ENCODE measurements at places on chromosomes 2 and 18.

DNA sequence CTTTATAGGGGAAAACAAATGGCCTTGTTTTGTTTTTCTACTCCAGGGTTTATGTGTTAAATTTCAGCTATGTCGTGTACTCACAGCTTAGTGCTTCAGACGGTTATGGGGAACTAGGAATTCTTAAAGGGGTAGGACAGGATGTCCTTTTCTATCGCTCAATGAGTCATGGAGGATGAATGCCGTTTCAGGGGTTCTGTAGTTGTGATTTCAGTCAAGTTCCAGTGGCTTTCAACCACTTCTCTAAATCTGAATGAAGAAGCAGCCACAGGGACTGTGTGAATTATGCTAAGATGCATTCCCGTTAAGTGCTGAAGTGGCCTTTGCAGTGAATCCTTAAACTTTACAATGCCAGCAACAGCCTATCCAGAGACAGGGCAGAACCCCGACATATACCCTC, 1231.7 kb upstream of the ZEB2 start:
- no peak for DNase-seq

GRCh38 chr2:195364015-195364965, 292.7 kb upstream of the SLC39A10 start:
- DNase-seq = peak; percentile 25

GRCh38 chr2:146850746-146851145, 994.1 kb upstream of the ACVR2A start:
- peak; percentile 30 for DNase-seq

DNA sequence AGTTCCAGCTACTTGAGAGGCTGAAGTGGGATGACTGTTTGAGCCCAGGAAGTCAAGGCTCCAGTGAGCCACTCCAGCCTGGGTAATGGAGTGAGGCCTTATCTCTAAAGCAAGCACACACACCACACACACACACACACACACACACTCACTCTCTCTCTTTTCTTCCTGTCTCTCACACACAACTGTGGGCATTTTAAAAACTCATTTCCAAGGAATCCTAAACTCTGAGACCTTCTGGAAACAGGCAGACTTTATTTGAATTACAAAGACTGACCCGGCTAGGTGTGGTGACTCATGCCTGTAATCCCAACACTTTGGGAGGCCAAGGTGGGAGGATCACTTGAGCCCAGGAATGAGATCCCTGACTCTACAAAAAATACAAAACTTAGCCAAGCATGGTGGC, 21.3 kb downstream of the WDSUB1 start:
- peak; percentile 75 for DNase-seq

GRCh38 chr2:127581516-127582490, 46.3 kb downstream of the MYO7B start:
- DNase-seq = no peak

DNA sequence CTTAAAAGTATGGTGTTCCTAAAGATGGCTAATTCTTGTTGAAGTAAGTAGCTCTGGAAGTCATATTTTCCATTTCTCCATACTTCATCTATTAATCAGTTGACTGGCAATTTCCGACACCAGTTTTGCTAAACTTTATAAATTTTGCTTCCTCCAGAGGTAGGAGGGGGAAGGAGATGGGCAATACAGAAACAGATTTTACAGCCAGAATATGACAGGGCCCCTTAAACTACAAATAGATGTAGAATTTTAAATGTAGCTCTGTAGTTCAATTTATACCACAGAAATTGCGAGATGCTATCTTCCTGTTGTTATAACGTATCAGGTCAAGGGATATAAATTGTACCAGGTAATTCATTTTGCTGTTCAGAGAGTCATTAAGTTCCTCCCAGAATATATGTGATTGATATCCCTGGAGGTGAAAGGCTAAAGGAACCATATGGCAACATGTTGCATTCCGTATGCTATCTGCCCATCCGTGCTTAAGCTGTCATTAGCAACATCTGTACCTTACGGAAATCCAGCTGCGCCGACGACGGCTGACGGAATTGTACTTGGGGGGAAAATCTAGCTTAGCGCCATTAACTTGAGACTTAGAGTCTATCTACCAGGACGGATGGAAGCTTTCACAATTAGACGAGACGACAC, 8.4 kb upstream of the NR4A2 start:
- DNase-seq = peak; percentile 86

DNA sequence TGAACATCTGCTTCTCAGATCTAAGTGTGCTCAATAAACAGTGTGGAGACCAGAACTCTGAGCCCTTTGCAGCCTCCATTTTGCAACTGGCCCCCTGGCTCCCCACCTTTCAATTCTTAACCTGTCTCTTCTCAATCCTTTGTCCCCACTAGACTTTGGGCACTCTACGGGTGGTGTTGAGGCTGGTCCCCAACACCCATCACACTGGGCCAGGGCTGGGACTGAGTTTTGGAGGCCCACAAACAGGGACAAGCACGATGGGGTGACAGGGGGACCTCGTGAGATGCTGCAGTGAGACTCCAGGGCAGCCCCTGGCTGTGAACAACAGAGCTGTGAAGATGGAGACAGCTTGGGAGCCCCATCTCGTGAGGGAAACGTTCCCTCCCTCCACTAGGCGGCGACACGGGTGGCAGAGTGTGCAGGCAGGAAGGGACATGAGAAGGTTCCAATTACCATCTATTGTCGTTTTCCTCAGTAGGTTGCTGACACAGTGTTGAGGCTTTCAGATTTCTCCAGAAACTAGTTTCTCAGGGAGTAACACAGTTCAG, 1.2 kb downstream of the ANKMY1 start:
- peak; percentile 48 for DNase-seq

DNA sequence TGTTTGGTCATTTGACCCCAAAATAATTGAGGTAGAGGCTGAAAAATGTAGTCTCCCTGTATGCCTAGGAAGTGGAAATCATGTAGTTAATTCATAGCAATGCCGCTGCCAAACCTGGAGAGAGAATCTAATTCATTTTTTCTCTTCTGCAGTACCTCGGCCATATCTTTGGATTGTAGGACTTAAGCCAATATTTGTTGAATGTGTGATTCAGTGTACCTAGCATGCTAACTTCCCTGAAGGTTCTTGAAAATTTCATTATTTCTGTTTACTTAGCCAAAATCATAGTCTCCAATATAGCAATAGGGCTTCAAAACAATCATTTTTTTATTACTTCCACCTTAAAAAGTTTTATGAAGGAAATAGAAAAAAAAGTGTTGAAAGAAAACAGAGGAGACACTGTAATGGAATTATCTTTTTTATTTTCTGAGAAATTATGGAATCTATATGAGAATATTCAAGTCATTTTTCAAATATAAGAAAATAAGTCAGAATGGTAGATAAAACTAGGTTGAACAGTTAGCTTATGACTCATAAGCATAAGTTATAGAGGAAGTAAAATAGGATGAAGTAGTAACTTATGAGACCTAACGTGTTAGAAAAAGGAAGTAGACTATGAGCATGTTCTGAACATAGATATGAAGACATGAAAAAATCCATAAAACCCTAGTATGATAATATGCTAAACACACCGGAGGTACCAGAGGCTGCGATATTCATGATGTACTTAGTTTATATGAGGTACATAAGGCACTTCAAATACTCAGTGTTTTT, 35.2 kb upstream of the CDH19 start:
- DNase-seq = no peak

DNA sequence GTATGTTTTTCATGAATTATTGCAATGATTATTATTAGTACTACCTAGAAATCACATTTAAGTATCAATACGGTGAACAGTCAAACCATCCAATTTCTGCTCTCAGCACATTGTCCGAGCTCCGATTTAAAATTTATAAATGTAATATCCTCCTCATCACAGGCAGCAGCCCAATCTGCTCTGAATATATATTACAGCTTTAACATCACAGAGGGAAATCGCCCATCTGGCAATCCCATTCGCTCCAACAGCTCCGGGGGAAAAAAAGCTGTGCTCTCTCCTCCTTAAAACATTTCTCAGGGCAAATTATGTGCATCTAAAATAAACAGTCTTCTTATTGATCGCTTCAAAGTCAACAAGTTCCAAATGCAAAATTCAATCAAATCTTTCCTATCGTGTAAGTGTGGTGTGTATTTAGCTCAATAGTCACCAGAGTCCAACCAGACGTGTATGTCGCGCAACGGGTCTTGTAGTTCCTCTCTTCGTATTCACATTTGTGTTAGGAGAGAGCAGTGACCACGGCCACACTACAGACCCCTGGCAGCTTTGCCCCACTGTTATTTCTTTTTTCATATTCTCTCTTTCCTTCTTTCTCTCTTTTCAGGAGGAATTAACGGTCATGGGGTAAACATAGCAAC, 2.4 kb downstream of the FIGN start:
- no peak for DNase-seq

- DNase-seq = no peak
These were observed 35.1 kb downstream of the SH3YL1 start for GRCh38 chr2:228518-229278.

DNA sequence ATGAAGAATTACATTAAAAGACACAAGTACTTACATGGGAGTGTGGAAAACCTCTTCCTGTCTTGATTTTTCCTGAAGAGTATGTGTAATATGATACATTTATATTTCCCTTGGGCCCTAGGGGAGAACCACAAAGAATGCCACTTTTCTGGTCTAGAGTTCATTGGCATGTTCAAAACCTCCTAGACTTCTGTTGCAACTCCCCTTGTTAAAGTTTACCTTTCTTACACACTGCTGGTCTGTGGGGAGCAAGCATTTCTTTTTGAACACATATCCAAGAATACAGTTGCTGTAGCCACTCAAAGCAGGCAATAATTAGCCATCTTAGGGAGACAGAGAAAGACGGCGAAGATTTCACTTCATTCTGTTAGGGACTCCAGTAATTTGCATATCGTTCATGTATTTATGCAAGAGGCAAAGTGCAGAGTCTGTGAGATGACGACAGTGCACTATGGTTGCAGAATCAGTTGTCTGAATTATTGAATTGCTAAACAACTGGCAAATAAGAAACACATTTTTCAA, 103.5 kb downstream of the NOL4 start:
- peak; percentile 59 for DNase-seq

DNA sequence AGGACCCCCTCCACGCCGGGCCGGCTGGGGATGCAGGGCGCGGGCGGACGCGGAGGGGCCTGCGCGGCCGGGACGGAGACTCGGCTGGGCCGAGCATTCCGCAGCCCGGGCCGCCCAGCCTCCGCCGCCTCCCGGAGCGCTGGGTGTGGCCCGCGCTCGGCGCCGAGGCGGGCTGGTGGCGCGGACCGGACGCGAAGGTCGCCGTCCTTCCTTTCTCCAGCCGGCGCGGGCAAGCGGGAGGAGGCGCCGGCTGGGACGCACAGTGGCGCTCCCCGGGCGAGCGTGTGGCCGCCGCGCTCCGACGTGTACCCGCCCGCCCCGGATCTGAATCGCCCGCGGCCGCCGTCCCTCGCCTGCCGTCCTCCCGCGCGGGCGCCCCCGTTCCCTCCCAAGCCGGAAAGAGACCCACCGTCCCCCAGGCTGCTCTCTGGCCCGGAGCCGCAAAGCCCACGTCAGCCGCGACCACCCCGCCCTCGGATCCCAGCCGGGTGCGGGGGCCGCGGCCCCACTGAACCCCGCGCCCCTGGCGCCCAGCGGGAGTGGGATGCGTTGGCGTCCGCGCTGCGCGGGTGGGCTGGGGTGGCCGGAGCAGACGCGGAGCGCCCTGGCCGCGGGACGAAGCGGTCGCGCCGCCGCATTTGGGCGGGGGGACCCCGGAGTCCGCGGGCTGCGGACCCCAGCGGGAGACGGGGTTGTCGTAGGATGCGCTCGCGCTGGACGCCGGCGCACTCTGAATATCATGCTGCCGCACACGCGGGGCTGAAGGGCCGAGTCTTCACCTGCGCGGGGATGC, 634 bp downstream of the SPATS2L start:
- peak; percentile 84 for DNase-seq

DNA sequence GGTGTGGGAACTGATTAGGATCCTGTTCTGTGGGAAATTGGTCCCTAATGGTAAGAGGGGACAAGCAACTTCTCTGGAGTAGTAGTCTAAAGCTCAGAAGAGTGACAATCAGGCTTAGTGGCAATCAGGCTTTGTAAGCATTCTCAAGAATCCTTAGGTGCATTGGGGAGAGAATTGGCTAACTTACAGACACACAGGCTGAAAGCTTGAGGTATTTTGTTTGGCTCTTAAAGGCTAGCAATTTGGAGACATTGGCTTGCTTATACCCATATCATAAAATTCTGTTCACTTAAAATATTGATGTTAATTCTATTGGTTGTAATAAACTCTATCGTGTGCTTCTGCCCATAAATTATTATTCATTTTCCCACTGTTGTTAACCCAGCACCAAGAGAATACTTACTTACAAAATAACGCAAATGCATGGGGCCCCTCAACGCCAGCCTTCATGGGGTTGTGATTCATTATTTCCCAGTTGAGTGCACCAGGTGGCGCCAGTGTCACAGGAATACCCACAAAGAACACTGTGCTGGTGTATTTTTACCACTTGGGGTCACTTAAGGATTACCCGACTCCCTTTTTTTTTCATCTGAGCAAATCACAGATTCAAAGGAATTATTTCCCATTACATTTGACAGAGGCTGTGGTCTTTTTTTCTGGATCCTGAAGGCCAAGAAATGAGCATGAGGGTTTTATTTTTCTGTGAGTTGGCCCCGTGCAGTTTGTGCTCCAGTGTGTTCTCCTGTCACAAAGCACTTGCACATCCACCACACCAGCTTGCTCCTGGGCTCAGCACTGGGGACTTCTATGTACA, 45.5 kb downstream of the DDX1 start:
- peak; percentile 66 for DNase-seq

DNA sequence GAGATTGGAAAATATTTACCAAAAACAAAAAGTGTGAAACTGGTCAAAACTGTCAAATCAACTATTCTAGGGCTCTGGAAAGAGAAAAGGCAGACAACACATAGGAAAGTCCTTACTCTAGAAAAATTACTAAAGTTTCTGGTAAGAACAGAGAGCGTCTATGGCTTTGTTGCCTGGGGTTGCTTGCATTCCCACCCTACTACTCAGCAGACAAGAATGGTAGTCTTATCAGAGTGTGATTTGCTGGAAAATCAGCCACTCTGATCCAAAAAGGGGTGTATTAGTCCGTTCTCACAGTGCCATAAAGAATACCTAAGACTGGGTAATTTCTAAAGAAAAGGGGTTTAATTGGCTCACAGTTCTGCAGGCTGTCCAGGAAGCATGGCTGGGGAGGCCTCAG, 50.3 kb upstream of the CDH20 start:
- DNase-seq = no peak

- DNase-seq = peak; percentile 42
These were observed 16.6 kb upstream of the TTL start for GRCh38 chr2:112465382-112465781.

DNA sequence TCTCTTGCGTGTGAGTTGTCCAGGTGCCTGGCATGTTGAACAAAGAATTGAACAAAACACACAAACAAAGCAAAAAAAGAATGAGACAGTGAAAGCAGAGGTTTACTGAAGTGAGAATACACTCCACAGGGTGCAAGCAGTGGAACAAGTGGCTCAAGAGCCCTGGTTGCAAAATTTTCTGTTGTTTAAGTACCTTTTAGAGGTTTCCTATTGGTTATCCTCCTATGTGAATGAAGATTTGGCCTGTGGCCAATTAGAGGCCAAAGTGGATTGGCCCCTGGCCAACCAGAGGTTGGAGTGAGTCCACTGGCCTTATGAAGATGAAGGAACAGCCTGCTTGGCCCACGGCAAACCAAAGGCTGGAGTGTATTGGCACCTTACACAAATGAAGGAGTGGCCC, 1188.5 kb upstream of the NRXN1 start:
- peak; percentile 98 for DNase-seq

Data from DMS53 (cell line).